ENCODE measurements at places on chromosomes 5 and 9.

DNA sequence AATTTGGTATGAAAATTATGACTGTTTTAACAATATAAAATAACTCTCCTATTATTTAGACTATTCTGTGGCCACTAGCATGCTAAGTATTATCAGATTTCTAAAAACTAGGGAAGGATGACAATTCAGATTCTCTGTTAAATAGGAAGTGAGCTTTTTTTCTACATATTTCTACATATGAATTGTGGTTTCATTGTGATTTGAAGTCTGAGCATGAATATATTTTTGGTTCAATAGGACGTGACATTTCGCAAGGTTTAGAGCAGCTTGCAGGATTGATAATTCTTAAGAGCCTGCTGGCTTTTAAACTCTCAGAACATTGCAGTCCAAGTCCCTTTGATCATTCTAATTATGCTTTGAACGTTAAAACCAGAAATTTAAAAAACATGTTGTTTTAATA is 82.9 kb downstream of the ADGRV1 start:
- DNase-seq, result no peak

DNA sequence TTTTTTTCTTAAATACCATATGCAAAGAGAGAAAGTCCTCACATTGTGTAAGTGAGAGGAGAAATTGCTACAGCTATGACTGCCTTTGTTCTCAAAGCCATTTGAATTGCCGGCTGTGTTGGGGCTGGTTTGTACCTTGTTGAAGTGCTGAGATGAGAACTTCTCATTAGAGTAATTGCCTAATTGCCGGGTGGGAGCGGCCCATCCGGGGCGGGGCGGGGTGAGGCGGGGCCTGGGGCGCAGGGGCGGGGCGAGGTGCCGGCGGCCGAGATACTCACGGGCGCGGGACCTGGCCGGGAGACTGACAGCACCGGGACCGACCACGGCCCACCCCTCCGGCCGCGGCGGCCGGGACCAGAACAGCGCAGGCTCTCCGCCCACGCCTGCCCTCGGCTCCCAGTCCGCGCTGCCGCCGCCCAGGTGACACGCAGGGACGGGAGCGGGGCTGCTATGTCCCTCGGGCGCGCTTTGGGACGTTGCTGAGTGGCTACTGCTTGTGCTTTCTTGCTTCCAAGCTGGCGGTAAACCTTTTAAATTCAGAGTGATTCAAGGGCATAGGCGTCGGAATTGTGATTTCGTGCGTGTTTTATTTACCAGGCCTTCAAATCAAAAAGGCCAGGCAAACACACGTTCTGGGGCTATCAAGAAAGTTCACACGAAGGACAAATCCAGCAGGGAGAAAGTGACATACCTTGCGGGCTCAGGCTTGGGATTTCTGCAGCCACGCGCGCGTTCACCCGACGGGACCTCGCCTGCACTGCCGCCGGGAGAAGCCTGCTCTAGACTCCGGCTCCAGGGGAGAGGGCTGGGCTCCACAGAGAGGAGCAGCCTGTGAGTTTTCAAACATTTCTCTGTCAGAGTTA is 269.1 kb downstream of the FANCC start:
- DNase-seq, result no peak

DNA sequence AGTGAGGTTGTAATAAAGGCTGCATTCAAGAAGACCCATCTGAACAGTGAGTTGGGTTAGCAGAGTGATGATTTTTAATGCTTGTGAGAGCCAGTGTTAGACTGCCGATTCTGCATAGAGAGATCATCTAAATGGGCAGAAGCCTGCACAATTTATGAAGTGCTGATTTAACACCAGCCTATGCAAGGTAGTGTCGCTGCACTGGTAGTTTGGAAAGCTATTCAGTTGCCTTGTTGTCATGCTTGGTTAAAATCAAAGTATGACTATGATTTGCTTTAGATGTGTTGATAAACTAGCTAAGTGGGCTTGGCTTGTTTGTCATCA is 379 bp upstream of the LRRTM2 start:
- DNase-seq, result no peak

GRCh38 chr9:134533850-134534588 is 107.6 kb upstream of the COL5A1 start:
- DNase-seq, result no peak

GRCh38 chr5:39755986-39756385 is 331.2 kb upstream of the DAB2 start:
- DNase-seq, result peak; percentile 65

DNA sequence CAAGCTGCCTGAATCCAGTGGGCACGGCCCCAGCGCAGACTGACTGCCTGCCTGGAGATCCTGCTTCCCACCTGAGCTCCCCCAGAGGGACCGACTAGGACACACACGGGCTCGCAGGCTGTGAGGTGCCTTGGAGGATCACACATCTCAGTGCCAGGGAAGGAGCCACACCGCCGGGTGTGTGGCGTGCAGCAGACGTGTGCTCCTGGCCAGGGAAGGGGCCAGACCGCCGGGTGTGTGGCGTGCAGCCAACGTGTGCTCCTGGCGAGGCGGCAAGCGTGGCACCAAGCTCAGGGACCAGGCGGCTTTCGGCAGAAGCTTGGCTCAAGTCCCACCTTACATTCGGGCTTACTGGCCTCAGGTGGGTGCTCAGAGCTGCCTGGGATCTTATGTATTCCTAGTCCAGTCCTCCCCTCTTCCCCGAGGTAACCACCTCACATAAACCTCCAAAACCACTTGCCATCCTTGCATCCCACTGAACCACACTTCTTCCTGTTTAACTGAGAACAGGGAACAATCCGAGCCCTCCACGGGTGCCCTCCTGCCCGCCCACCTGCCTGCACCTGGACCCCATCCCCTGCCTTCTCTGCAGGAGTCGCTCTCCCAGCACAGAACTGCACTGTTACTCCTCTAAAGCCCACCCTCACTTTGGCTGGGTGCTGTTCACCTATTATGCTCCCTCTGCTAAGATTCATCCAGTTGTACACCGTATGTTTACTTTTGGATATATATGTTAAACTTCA is 22.4 kb upstream of the MRNIP start:
- no peak for DNase-seq

- DNase-seq, result no peak
Observed at GRCh38 chr5:173910215-173910614, 22.1 kb downstream of the CPEB4 start.

- DNase-seq, result no peak
Observed at GRCh38 chr9:15354713-15355112, 47.7 kb upstream of the TTC39B start.

GRCh38 chr5:2797981-2798380 is 46.5 kb upstream of the IRX2 start:
- DNase-seq, result no peak

DNA sequence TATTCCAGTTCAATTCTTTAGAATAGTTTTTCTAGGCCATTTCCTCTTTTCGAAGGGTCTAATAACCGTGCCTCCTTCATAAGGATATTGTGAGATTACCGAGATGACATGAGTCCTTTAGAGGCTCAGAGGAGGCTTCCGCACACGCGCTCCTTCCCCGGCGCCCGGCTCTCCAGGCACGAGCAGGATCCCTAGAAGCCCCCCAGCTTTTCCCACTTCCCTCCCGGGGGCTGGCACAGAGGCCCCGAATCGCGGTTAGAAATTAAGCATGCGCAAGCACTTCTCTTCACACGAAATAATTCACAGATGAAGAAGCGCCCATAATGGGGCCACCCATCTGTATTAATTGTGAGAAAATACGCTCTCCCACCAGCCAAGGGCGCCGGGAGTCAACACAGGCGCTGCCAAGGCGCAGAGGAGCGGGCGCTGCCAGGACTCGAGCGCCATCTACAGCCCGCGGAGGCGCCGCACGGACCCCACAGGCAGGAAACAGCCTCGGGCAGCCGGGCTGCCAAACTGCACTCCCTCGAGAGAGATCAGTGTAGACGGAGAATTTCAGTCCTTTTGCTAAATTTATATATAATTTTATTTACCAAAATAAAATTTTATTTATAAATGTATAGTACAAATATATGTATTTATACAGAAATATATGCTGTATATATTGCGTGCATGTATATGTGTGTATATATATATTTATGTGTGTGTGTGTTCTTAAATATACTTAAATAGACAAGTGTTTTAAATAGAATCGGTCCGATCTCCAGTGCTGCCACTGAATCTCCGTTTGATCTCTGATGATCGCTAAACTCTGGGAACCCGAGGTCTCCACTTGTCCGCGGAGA is 258.1 kb upstream of the NFIL3 start:
- no peak for DNase-seq

DNA sequence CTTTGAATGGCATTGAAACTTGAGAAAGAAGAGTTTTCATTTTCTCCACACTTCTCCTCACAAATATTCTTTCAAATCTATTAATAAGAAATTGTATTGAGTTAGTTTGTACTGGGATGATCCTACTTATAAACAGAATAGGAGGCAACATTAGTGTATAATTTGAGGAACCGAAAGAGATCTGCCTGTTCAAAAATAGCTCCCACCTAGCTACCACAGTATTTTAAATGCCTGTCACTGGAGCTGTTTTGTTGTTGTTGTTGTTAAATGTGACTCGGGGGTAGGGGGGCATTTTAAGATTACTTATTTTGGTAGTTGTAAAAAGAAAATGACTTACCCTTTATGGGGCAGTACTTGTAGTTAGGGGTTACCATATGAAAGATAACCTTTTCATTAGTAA is 20.1 kb upstream of the HAPLN1 start:
- no peak for DNase-seq

- DNase-seq, result no peak
Observed at GRCh38 chr5:160757194-160757593, 94.8 kb downstream of the ATP10B start.

GRCh38 chr9:132061526-132061925 is 18.1 kb downstream of the MED27 start:
- DNase-seq, result no peak

DNA sequence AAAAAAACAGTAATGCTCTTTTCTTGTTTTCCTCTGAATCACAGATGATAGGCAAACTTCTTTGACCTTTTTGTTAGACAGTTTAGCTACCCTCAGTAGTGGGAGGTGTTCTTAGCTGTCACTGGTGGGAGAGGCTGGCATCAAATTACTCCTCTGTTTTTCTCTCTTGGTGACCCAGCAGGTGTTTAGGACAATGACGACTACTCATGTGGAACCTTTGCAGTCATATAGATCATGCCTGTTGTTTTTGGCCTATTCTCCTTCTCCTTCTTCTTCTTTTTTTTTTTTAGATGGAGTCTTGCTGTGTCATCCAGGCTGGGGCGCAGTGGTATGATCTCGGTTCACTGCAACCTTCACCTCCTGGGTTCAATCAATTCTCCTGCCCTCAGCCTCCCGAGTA is 15.4 kb upstream of the NPR2 start:
- DNase-seq, result no peak

Measured in brain pericyte (primary cell).